ENCODE measurements at places on chromosomes 12 and 14.

- peak; percentile 25 for DNase-seq
These were observed 418.1 kb downstream of the LRIG3 start for GRCh38 chr12:58502226-58502625.

DNA sequence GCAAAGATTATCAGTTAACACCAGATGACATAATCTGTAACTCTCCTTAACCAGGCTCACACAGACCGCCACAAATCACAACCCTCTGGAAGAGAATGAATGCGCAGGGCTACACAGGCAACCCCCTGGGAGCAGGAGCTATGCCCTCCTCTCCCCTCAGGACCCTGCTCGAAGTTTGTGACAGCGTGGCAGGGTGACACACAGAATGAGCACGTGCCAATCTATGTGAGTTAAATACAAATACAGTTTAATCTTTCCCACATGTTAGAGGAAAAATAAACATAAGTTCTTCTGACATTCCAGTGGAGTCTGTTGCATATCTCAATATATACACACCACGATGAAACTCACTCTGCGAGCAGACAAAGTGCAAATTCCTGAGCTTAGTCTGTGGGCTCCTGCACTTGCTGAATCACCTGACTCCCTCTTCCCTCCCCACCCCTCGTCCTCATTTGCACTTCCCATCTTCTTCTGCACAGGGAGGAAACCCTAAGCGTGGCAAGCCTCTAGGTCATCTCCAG lies 37.6 kb downstream of the BCAT1 start:
- peak; percentile 98 for DNase-seq

DNA sequence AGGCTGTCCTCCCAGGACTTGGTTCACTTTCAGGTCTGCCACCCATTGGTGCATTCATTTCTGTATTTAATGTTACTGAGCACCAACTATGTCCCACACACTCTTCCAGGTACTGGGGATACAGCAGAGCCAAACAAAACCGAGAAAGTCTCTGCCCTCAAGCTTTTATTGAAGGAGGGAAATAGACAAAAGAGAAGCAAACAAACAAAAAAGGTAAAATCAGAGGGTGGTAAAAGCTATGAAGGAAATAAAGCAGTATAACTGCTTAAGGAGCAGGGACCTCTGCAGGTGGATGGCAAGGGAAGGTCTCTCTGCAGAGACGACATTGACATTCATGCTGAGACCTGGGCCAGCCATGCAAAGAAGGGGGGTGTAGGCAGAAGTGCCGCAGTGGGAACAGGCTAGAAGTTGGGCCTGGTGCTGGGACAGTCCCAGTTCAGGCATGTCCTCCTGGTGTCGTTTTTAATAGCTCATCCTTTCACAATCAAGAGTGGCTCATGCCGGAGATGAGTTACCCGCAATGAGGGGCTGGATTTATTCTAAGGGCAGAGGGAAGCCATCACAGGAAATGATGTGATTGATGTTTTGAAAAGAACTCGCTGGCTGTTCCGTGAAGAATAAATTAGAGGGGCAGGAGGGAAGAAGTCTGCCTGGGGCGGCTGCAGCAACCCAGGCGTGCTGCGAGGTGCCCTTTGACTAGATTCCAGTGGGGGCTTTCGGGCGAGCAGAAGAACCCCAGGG lies 72.8 kb downstream of the IRF2BPL start:
- peak; percentile 59 for DNase-seq

DNA sequence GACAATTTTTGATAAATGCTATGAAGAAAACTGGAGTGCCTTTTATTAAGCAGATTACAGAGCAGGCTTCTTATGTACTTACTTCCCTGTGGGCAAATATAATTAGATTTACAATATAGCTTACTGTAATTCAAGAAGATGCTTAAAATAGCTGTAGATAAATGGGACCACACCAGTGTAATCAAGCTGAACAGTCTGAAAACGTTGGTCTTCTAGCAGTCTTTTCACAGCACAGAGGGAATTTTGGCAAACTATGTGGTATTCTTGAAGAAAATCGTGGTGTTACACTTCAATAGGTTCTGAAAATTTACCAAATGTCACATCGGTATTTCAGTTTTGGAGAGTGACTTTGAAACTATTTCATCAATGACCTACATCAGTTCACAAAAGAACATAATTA lies 47.7 kb downstream of the SLC16A7 start:
- no peak for DNase-seq

GRCh38 chr12:49959685-49960473 lies 1.8 kb upstream of the AQP5 start:
- no peak for DNase-seq

DNA sequence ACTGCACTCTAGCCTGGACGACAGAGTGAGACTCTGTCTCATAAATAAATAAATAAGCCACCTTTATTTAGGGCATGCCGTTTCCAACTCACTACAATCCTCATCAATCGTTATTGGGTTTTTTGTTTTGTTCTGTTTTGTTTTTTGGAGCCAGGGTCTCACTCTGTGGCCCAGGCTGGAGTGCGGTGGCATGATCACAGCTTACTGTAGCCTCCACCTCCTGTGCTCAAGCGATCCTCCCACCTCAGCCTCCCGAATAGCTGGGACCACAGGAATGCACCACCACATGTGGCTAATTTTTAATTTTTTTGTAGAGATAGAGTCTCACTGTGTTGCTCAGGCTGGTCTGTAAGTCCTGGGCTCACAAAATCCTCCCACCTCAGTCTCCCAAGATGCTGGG lies 3.6 kb upstream of the ANAPC5 start:
- DNase-seq, result no peak

DNA sequence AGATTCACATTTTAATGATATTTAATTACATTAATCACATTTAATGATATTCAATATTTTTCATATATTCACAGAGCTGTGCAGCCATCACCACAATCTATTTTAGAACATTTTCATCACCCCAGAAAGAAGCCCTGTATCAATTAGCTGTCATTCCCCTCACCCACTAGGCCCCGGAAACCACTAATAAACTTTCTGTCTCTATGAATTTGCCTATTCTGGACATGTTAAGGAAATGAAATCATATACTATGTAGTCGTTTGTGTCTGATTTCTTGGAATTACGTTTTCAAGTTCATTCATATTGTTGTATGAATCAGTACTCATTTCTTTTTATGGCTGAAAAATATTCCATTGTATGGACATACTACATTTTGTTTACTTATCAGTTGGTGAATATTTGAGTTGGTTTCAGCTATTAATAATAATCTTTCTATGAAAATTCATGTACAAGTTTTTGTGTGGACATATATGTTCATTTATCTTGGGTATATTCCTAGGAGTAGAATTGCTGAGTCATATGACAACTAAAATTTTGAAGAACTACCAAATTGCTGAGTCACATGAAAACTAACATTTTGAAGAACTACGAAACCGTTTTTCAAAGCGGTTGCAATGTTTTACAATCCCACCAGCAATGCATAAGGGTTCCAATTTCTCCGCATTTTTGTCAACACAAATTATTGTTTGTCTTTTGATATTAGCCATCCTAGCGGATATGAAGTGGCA lies 11.7 kb upstream of the OTOGL start:
- DNase-seq, result peak; percentile 11

- no peak for DNase-seq
These were observed 721.3 kb upstream of the USP15 start for GRCh38 chr12:61538951-61539350.

GRCh38 chr14:93207468-93208308 lies 632 bp downstream of the UBR7 start:
- DNase-seq, result peak; percentile 64

- no peak for DNase-seq
These were observed 95.4 kb downstream of the TTC7B start for GRCh38 chr14:90720832-90721231.

- DNase-seq, result no peak
These were observed 981.1 kb downstream of the SLC6A15 start for GRCh38 chr12:83931451-83931850.

DNA sequence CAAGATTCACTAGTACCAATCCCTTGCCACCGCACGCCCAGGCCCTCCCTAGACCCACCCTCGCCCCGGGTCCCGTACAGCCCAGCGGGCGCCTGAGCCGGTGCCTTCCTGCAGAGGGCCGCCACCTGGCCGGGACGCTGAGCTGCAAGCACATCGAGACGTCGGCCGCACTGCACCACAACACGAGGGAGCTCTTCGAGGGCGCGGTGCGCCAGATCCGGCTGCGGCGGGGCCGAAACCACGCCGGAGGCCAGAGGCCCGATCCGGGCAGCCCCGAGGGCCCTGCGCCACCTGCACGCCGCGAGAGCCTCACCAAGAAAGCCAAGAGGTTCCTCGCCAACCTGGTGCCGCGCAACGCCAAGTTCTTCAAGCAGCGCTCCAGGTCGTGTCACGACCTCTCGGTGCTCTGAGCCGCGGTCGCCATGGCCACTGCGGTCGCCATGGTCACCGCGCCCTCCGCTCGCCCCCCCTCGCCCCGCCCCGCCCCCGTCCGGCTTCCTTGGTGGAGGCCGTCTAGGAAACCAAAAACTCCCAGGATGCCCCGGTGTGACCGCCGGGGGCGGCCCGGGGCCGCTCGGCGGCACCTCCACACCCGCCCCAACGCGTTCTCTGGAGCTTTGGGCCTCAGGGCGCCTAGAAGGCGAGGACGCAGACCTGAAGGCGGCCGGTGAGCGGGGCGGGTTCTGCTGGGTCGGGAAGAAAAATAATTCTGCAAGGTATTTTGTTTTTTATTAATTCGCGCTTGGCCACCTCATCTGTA lies 3.7 kb downstream of the REM2 start:
- peak; percentile 13 for DNase-seq

GRCh38 chr12:131136539-131136872 lies 182.8 kb downstream of the ADGRD1 start:
- no peak for DNase-seq

GRCh38 chr14:105877645-105878044 lies 351.3 kb downstream of the TMEM121 start:
- no peak for DNase-seq

GRCh38 chr12:120797677-120798642 lies 72.3 kb downstream of the ACADS start:
- no peak for DNase-seq

DNA sequence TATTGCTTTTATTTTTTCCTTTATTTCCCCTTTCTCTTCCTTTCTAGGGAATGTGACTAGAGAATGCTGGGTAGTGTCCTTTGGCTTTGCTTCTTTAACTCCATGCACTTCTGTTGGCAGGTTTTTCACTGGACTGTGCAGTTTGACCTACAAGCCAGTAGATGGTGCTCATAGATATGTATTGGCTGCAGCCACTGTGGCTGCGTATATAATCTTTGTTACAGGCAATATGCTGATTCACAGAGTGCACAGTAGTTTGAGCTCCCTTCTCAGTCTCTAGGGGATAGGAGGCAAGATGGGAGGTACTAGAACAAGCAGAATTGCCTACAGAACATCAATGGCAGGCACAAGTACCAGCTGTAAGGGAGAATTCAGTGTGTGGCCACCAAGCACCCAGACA lies 503.5 kb downstream of the LRFN5 start:
- peak; percentile 71 for DNase-seq

DNA sequence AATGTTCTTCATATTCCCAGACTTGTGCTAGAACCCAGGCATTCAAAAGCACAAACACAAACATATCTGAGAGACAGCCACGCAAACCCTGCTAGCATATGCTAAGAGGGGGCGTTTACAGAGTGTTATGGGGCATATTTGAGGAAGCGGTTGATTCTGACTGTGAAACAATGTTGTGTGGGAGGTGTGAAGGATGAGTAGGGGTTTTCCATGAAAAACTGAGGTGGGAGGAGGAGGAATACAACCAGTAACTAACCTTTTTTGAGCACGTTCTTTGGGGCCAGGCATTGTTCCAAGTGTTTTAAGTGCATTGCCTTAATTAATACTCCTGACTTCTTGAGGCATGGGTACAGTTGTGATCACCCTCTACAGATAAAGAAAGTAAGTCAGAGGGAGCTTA lies 499.5 kb downstream of the AACS start:
- DNase-seq, result no peak

DNA sequence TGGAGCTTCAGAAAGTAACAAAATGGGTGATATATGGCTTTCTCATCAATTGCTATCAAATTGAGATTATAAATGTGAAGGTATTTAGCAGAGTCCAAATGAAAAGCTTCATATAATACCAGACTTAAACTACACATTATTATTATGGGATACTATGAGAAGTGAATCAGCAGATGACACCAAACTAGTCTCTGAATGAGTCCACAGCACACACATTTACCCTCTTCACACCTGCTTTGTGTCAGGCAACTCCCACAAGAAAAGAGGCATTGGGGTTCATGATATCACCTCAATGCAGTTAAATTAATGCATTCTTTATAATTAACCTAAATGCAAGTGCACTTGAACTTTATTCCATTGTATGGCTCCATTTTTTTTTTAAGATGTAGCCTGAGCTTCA lies 330.5 kb downstream of the BCL11B start:
- no peak for DNase-seq

- DNase-seq, result no peak
These were observed 179.2 kb upstream of the C14orf180 start for GRCh38 chr14:104400355-104400754.
